ENCODE measurements at places on chromosomes 16 and 17.

DNA sequence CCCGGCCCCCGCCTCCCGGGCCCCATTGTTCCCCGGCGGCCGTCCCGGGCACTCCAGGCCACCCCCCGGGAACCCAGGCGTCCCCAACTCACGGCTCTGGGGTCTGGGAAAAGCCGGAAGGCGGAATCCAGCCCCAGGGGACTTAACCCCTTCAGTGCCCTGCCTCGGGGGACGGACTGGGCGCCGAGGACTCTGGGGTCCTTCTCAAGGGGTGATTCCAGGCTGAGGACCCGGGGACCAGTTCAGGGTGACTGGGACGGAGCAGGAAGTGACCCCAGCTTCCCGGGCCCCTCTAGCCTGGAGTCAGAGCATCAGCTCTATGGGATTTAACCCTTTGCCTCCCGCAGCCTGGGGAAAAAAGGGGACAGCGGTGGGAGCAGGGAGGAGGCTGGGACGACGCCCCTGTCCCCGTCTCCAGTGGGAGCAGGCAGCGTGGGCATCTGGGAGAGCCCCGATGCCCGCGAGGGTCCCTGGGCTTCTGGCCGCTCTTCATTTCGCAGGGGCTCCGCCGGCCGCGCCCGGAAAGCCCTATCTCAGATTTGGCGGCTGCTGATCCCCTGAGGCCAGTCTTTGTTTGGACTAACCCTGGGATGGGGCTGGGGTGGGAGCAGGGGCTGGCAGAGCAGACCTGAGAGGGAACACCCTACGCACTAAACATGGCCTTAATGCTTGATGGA lies at the start of gene ZNF629:
TSS of gene ZNF629 (minus strand) at position 270 of the 677 bp plus-strand sequence. CDS start 2,723 bp downstream, outside the sequence.
- H3K4me3 ChIP-seq, result peak within 1 kb of the TSS; percentile 85
- H3K27ac ChIP-seq, result no peak within 1 kb of the TSS
- no peaks in the 10 kb centered on the region for H3K36me3 ChIP-seq

DNA sequence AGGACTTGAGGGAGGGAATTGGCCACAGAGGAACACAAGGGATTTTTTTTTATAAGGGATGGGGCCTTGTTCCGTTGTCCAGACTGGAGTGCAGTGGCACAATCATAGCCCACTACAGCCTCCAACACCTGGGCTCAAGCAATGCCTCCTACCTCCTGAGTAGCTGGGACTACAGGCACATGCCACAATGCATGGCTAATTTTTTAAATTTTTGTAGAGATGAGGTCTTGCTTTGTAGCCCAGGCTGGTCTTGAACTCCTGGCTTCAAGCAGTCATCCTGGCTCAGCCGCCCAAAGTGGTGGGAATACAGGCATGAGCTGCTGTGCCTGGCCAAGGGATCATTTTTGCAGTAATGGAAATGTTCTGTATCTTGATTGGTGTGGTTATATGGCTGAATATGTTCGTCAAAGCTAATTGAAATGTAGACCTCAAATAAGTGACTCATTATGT lies 56.9 kb downstream of the VMP1 start:
- no peak for DNase-seq
- no peaks in the 10 kb centered on the region for H3K4me1 ChIP-seq
- H3K36me3 ChIP-seq, result peaks cover 15% of the 10 kb centered on the region
- H3K27me3 ChIP-seq, result no peaks in the 10 kb centered on the region

DNA sequence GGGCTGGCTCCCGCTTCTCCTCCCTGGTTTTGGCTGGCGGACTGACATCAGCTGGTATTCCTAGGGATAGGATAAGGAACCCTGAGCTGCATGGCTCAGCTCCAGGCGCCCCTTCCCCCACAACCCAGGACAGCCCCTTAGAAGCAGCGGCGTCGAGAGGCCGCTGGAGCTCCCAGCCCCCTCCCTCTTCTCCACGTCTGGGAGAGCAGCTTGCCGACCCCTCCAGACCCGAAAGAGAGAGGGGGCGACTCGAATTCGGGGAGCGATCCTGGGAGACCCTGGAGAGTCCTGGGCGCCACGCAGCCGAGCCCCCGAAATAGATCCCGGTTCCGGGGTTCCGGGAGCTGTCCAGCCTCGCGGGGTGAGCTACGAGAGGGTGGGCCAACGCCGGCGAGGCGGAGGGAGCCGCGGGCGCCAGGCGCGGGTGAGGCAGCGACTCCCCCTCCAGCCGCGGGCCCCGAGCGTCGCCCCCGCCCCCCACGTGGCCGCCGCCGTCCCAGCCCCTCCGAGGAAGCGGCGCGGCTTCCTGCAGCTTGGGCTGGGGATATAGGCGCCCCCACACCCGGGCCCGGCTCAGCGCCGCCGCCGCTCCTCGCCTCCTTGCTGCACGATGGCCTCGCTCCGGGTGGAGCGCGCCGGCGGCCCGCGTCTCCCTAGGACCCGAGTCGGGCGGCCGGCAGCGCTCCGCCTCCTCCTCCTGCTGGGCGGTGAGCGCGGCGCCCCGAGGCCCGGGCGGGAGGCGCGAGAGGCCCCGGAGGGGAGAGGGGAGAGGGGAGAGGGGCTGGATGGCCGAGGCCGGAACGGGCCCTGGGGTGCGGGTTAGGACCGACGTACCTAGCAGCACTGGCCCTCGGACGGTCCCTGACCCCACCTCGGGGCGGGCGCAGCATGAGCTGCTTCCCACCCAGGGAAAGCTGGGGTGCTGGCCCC lies at the start of gene RAMP2:
TSS of gene RAMP2 (plus strand) at position 576 of the 930 bp plus-strand sequence. CDS start at position 611, 35 bp downstream.
- DNase-seq, result peak; percentile 13
- peaks cover 15% of the 10 kb centered on the region for H3K4me1 ChIP-seq
- H3K27me3 ChIP-seq, result peaks cover 47% of the 10 kb centered on the region

GRCh38 chr17:74764751-74765286 lies 11.3 kb downstream of the NAT9 start:
- no peaks in the 10 kb centered on the region for H3K27me3 ChIP-seq
- no peak overlapping the region for H3K4me3 ChIP-seq
- H3K27ac ChIP-seq, result peak overlapping the region; percentile 4
- DNase-seq, result no peak
- peaks cover 88% of the 10 kb centered on the region for H3K36me3 ChIP-seq

- H3K4me3 ChIP-seq, result no peak overlapping the region
- H3K36me3 ChIP-seq, result peaks cover 10% of the 10 kb centered on the region
- H3K27me3 ChIP-seq, result no peaks in the 10 kb centered on the region
These were observed 18.2 kb downstream of the PCTP start for GRCh38 chr17:55768936-55769624.

DNA sequence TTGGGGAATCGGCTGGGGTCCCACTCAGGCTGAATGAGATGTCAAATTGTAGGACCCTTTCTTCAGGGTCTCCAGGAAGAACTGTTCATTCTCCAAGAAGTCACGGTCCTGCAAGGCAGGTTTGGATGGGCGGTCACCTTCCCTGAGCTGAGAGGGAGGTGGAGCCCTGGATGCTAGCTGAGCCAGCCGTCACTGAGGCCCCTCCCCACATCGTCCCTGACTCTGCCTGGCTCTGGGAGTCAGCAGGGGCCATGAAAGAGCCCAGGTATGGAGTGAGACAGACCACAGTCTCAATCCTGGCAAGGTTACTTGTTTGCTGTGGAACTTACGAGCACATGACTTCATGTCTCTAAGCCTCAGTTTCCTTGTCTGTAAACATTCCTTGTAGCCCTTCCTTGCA lies 6.0 kb upstream of the MRPL38 start:
- no peak overlapping the region for H3K4me3 ChIP-seq
- no peaks in the 10 kb centered on the region for H3K36me3 ChIP-seq
- H3K4me1 ChIP-seq, result peaks cover 11% of the 10 kb centered on the region
- no peak for DNase-seq

DNA sequence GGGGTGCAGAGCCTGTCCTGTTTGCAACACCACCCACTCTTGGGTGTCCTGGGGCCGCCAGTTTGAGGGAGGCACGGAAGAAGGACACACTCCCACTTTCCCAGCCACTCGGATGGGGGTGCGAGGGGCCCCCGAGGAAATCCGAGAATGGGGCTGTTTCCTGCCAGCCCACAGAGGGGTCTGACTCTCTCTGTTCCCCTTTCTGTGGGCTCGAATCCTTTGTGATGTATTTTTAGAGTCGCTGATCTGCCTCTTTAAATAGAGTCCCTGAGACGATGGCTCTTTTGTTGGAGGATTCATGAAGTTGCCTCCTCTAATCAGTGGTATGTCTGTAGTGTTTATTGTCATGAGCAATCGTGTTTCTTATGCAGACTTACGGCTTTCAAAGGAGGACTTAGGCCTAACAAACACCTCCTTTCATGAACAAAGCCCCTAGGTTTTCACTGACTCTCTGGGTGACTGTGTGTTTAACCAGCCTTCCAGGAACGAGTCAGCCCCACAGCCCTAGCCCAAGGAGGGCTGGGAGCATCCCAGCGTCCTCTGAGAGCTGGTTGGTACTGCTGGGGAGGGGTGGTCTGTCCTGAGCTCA lies 29.1 kb downstream of the CIBAR2 start:
- no peak overlapping the region for H3K4me3 ChIP-seq
- H3K27me3 ChIP-seq, result no peaks in the 10 kb centered on the region
- peaks cover 7% of the 10 kb centered on the region for H3K36me3 ChIP-seq
- no peak overlapping the region for H3K27ac ChIP-seq
- DNase-seq, result no peak

DNA sequence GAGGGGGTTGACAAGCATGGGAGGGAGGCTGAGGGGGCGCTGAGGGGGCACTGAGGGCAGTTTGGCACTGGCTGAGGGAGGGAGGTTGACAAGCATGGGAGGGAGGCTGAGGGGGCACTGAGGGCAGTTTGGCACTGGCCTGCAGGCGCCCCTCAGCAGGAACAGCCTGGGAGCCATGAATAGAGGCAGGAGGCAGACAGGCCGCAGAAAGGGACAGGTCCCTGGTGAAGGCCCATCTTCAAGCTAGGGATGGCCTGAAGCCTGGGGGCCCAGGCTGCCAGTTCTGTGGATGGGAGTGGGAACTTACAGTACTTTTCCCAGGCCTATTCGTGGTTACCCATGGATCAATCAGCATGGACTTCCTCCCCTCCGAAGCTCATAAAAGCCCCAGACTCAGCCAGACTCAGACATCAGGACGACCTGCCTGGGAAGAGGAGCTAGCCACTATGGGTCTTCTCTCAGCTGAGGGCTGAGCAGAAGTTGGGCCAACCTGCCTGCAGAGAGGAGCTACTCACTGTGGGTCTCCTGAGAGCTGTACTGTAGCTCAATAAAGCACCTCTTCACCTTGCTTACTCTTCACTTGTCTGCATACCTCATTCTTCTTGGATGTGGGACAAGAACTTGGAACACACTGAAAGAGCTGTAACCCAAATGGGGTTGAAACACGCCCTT lies 72.8 kb upstream of the BRD7 start:
- H3K4me1 ChIP-seq, result no peaks in the 10 kb centered on the region
- H3K36me3 ChIP-seq, result no peaks in the 10 kb centered on the region
- no peaks in the 10 kb centered on the region for H3K27me3 ChIP-seq

GRCh38 chr17:21674242-21674731 lies 18.0 kb upstream of the KCNJ18 start:
- no peak overlapping the region for H3K27ac ChIP-seq
- H3K4me3 ChIP-seq, result no peak overlapping the region
- no peaks in the 10 kb centered on the region for H3K4me1 ChIP-seq
- no peaks in the 10 kb centered on the region for H3K36me3 ChIP-seq
- no peak for DNase-seq

DNA sequence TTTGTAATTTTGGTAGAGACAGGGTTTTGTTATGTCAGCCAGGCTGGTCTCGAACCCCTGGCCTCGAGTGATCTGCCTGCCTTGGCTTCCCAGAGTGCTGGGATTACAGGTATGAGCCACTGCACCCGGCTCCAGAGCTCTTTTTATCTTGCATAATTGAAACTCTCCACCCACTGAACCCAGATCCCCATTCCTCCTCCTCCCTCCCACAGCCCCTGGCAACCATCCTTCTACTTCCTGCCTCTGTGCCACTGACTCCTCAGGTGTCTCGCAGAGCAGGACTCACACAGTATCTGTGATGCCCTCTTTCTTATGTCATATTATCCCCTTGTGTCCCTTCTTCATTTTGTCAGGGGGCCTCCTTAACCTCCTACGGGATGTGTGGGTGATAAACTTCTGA lies 340.7 kb downstream of the SLC39A11 start:
- no peak overlapping the region for H3K4me3 ChIP-seq
- H3K27me3 ChIP-seq, result no peaks in the 10 kb centered on the region
- H3K36me3 ChIP-seq, result peaks cover 3% of the 10 kb centered on the region
- no peak overlapping the region for H3K27ac ChIP-seq

- H3K27me3 ChIP-seq, result peaks cover 27% of the 10 kb centered on the region
- DNase-seq, result no peak
- no peak overlapping the region for H3K27ac ChIP-seq
- peaks cover 31% of the 10 kb centered on the region for H3K36me3 ChIP-seq
- H3K4me1 ChIP-seq, result peaks cover 9% of the 10 kb centered on the region
These were observed 11.4 kb downstream of the FSCN2 start for GRCh38 chr17:81539571-81539900.

DNA sequence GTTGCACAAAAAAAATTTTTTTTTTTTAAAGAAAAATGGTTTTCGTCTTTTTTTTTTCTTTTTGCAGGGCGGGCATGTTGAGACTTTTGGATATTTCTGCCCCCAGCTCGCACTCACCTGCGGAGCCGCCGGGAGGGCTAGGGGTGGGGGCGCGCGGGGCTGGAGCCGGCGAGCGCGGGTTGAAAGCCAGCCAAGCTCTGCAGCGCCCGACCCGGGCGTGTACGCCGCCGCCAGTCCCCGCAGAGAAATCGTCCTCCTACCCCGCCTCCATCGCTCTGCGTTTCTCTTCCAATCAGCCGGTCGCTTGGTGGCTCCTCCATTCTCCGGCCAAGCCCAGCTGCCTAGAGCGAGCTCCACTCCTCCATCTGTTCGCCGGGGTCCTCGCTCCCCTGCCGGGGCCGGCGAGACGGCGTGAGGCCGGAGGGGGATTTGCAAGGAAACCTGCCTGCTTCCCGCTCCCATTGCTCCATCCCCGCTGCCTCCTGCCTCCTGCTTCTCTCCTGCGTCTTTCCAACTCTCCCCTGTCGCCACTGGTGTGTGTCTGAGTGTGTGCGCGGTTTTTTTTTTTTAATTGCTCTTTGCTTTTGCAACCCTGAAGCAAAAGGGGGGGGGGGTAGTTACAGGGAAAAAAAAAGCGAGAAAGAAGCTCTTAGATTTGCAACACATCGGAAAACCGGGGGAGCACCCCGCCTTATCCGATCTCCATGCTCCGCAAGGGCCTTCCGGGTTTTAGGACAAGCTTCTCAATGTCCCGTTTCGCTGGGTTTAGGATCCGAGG lies 1.8 kb upstream of the UBTF start:
- peaks cover 2% of the 10 kb centered on the region for H3K36me3 ChIP-seq
- H3K4me3 ChIP-seq, result peak overlapping the region; percentile 86
- peak overlapping the region; percentile 49 for H3K27ac ChIP-seq
- peaks cover 36% of the 10 kb centered on the region for H3K4me1 ChIP-seq
- H3K27me3 ChIP-seq, result no peaks in the 10 kb centered on the region

DNA sequence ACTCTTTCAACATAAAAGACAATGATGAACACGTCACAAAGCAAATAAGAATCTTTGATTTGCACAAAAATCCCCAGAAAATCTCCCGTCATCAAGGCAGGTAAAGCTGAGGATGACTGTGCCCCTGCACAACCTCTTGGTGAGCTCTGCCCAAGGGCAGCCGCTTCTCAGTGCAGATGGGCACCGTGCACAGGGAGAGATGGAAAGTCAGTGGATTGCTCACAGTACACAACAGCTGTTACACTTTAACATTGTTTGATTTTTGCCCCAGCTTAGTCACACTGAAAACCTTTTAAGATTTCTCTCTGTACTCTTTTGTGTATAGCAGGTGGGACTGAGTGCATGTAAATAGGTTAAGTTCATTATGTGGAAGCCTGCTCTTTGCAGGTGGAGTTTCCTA lies 104.2 kb downstream of the CDK5R1 start:
- DNase-seq, result no peak
- H3K27me3 ChIP-seq, result no peaks in the 10 kb centered on the region
- H3K27ac ChIP-seq, result no peak overlapping the region
- no peak overlapping the region for H3K4me3 ChIP-seq
- H3K36me3 ChIP-seq, result no peaks in the 10 kb centered on the region

Data from CD4-positive, alpha-beta T cell (primary cell).